ENCODE measurements at places on chromosomes 16 and 17. TPM values are rescaled to one million over a fixed set of nuclear protein-coding genes. Genes with fewer than 3 reads are reported as not detected.

DNA sequence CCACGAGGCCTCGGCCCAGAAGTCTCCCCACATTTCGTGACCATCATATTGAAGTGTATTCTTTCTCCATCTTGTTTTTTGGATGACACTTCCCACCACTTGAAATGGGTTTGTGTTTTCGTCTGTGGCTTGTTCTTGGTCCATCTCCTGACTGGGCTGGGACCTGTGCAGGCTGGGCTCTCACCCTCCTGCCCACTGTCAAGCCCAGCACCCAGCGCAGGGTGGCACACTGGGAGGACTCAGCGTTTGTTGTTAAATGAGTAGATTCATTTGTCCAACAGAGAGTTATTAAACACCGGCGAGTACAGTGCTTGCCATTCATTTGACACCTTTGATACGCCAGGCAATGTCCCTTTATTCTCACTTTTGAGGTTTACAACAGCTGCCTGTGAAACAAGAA, 22.6 kb downstream of the NT5M start:
- DNase-seq = no peak

- DNase-seq = no peak
Measured at GRCh38 chr16:48014349-48015135, 141.3 kb downstream of the ABCC12 start.

DNA sequence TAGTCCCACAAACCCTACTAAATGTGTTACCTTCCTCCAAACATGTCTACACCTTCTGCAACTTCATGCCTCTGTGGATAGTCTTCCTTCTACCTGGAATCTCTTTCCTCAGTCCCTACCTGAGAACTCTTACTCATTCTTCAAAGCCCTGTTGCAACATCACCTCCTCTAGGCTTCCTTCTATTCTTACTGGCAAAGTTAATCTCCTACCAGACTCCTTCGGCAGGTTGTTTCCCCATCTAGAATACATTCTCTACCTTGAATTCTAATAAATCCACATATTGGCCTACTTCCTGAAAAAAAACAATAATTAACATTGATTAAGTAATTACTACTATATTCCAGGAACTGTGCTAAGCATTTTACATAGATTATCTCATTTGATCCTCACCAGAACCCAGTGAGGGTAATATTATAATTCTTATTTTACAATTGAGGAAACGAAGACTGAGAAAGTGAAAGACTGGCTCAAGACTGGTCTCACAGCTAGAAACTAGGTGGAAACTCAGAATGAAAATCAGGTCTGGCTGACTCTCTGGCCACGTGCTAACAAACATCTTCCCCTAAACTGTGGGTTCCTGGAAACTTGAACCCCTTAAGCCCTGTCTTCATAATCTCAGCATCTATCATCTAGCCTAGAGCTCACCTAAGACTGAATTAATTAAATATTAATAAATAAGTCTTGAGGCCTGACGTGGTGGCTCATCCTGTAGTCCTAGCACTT, 4.6 kb upstream of the STAT3 start:
- DNase-seq = no peak

DNA sequence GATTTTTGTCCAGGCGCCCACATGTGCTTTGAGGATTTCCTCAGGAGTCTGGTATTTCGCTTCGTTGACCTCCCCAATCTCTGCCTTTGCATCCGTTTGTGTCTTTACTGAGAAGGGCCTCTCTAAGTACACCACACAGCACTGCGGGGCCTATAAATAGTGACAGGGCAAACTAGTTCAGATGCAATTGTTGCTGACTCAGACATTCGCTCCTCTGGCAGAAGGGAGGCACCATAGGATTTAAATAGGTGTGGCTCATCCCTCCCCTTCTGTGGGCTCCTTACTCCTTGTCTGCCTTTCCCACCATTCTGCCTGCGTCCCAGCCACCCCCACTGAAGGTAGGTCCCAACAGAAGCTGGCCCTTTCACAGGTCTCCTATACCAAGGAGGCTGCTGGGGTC, 192.3 kb downstream of the SHISA9 start:
- DNase-seq = no peak

GRCh38 chr16:48384520-48385252, 527 bp downstream of the SIAH1 start:
- DNase-seq = peak; percentile 50

DNA sequence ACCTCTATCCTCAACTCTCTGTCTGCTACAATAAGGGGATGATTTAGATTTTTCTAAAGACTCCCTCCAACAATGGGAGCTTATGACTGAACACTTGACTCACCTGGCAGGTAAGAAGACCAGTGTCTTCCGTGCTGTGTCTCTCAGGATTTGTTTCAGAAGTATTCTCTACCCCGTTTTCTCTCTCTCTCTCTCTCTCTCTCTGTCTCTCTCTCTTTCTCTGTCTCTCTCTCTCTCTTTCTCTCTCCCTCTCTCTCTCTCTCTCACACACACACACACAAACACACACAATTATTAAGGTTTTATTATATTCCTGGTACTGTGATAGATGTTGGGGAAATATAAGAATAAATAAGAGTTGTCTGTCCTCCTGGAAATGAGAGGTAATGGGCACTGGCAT, 263.9 kb downstream of the TOX3 start:
- no peak for DNase-seq

DNA sequence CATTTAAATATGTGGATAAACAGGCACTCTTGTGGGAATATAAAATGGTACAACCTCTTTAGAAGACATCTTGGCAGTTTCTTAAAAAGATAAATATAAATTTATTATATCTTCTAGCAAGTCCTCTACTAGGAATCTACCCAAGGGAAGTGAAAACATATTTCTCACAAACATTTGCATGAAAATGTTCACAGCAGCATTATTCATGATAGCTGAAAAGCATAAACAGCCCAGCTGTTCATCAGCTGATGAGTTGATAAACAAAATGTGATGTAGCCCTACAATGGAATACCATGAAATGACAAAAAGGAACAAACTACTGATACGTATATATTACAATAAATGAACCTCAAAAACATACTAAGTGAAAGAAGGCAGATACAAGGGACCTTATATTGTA, 12.0 kb downstream of the DGKE start:
- DNase-seq = no peak

- no peak for DNase-seq
Measured at GRCh38 chr17:64599187-64599676, 62.9 kb downstream of the SMURF2 start.

GRCh38 chr16:68985855-68986254, 119.6 kb upstream of the HAS3 start:
- no peak for DNase-seq

DNA sequence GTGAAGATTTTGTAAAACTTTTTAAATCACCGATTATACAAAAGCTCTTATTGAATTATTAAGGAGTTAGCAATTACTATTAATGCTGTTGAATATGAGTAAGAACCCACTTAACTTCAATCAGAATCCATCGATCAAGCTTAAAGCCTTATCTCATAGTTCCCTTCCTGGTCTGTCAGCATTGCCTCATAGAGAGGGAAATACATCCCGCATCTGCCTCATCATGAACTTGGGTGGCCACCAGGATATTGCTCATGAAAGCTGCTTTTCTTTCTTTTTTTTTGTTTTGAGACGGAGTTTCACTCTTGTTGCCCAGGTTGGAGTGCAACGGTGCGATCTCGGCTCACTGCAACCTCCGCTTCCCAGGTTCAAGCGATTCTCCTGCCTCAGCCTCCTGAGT, 66.7 kb downstream of the PIGL start:
- no peak for DNase-seq

- no peak for DNase-seq
Measured at GRCh38 chr17:8350339-8350738, 10.7 kb downstream of the ODF4 start.

DNA sequence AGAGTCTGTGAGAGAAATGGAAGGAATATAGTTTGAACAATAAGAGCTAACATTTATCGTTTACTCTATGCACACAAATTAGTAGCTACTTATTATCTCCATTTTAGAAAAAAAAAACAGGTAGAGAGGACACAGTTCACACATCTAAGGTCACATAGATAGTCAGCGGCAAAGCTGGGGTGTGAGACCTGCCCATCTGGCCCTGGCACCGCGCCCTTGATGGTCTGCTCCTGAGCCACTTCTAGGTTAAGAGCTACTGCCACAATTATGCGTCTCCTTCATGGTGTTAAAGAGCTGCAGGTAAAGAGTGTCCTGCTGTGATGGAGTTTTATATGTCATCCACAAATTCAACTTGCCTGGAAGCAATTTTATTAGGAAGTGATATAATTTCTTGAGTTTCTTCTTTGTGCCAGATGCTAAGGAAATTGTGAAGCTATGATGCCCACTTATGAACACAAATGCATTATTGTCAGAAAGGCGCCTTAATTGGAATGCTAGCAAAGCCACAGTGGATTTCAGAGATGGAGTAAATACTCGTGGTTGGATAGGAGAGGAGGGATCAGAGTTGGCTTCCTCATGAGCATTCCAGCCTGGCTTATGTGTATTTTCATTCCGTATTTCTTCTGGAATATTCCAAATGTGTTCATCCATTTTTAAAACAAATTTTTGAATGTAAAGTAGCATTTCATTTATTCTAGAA, 21.3 kb upstream of the MFSD6L start:
- DNase-seq = no peak

DNA sequence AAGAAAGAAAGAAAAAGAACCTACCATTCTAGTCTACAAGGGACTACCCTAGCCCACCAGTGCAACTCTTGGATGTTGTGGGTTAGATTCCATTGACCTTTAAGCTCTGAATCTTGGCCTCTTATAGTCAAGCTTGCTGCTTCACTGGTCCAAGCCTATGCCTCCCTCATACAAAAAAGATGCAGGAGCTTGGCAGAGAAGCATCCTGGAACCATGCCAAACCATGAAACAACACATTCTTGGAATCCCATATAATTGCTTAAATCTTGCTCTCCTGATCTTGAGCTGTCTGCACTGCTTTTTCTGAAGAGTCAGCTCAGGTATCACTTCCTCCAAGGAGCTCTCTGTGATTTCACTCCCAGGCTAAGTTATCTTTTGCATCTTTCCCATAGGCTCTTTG, 117.9 kb upstream of the GPR139 start:
- no peak for DNase-seq

DNA sequence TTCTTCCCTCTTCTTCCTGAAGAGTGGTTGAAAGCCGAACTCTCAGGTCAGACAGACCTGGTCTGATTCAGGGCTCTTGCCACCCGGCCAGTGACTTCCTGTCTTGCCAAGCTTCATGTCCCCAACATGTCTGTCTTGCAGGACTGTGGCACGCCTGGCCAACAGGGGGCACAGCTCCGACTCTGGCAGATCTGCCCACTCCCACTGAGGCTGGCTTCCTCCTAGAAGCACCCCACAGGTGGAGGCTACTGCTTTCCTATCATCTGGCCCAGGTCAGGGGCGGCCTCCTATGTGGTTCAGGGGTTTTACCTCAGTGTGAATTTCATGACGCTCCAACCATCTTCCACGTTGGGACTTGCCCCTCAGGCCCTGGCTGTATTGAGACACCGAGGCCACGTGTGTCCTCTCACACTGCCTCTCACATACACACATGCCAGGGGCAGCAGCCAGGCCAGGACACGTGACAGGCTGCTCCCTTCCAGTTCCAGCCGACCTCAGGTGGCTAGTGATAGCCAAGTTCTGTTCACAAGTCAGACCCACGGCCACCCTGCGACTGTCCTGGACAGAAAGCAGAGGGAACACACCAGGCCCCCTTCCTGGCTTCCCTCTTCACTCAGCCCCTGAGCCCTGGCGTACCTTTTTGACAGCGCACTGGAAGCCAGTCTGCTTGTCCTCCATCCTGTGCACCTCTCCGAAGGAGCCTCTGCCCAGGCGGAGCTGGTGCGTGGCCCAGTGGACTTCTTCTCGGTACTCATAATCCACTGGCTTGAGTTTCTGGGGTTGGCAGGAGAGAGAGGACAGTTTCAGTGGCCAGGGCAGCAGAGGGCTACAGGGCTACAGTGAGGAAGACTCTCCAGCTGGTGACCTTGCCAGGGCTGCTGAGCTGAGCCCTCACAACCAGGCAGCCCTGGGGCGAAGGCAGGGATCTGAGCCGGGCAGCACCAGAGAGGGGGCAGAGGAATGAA, 22.6 kb upstream of the SPATA32 start:
- no peak for DNase-seq

GRCh38 chr17:79966681-79967080, 69.0 kb downstream of the TBC1D16 start:
- DNase-seq = no peak

DNA sequence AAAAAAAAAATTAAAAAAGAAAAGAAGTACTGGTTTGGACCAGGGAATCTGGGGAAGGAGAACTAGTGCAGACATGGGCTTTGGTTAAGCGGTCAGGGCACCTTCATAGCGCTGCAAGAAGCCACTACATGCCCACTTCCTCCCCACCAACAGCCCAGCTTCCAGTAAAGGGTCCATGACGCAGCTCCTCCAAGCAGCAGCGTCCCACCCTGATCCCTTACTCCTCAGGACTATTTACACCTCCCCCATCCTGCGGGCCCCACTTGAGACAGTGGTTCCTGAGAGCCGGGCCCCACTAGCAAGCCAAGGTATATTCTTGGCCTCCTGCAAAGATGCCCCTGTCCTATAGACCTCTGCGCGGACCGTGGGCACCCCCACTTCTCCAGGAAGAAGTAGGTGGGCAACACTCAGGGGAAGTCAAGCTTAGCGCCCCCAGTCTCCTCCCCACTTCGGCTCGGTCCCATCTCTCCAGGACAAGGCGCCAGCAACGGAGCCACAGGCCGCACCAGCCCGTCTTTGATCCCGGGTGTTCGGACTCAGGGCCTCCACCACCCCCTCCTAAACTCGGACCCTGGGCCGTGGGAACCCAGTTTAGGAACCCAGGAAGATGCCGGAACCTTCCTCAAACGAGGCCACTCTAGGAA, 913 bp upstream of the PRR14 start:
- DNase-seq = no peak

GRCh38 chr16:79361132-79361751, 239.3 kb downstream of the MAF start:
- DNase-seq = no peak

DNA sequence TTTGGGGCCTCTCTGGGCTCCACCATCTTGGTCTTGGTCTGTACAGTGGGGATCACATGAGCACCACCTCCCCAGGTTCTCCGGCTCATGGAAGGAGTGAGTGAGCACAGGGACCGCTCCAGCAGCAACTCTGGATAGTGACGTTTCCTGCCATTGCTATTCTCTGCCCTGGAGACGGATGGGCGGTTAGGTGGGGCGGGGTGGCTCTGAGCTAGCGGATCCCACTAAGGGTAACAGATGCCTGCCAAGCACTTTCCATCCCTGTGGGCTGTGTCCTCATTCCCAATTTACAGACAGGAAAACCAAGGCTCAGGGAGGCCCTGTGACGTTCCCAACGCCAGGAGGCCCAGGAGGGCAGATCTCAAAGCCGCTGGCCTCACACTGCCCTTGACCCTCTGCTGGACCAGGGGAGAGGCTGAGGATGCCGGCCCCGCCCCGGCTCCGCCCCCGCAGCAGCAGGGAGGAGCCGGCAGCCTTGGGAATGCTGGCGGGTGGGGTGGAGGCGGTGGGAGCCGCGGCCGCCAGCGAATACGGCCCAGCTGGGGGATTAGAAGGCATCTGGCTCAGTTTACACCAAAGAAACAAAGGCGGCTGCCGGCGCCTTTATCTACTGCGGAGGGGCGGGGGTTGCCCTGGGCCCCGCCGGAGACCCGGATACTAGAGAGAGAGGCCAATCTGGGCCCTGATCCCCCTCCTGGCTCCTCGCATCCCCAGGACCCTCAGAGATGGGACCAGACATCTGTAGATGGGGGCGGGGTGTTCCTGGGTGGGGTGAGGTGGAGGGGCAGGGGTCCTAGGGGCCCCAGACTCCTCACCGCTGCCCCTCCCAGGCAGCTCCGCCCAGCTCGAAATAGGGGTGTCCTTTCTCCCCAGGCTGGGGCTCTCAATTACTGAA, 122.3 kb upstream of the CIBAR2 start:
- DNase-seq = peak; percentile 68

The ABCC11 gene
- total RNA-seq = 0.09 TPM

The CD79B gene
- 0.86 TPM for total RNA-seq

The BCAR1 gene
- 64.0 TPM for total RNA-seq

The YBX2 gene
- total RNA-seq = 0.96 TPM

The DHRS7C gene
- total RNA-seq = not detected

The MARCHF10 gene
- 0.25 TPM for total RNA-seq

The KRT33B gene
- not detected for total RNA-seq

All from neural crest cell (in vitro differentiated cells).